NCI-H1436 treated with DMSO at 0.1 percent for 48 hours (cell line): ENCODE measurements at places on chromosomes 1 and 21.

DNA sequence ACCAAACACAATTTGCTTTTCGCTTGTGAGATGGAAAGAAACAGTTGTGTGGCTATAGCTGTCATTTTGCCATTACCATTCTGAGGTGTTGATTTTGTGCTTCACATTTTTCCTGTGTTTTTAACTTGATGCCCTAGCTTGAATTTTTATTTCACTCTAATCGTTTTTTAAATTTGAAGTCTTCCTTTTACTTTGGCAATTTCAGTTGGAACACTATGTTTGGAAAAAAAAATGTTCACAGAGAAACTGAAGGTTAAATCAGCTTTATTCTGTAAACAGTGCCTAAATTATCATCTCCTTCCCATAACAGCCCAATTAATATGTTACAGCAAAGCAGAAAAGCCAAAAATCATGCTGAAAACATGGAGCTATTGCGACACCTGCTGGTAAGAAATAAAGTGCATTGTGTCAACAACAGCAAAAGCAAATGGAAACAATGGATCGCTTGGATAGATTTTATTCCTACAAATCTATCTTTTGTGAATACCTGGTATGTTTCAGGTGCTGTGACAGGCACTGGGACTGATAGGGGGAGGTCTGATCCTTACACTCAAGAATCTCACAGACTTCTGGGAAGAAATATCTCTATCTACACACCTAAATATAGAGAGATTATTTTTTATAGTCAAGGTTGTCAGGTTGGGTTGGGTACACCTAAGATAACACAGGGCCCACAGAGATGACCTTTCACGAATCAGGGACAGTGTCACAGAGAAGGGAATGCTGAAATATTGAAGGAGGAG, 16.2 kb upstream of the ERICH3 start:
- DNase-seq: peak; percentile 19

GRCh38 chr1:244800821-244801220, 34.6 kb upstream of the COX20 start:
- DNase-seq: no peak

GRCh38 chr1:241518476-241519307, 863 bp downstream of the FH start:
- DNase-seq: no peak

DNA sequence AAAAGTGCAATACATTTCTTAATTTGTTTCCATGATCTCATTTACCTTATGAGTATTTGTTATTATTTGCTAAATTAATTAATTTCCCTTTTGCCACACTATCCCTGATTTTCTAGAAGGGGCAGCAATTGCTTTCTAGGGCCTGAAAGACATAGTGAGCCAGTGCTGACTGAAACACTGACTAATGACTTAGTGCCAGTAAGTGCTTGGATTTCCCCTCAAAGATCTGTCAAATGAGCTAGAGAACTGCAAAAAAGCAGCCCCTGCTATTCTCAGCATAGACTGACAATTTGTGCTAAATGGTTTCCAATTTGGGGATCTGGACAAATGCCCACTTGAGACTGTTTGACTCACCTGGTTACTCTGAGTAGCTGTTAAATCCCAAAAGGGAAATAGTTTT, 35.6 kb upstream of the USH2A start:
- DNase-seq: no peak

DNA sequence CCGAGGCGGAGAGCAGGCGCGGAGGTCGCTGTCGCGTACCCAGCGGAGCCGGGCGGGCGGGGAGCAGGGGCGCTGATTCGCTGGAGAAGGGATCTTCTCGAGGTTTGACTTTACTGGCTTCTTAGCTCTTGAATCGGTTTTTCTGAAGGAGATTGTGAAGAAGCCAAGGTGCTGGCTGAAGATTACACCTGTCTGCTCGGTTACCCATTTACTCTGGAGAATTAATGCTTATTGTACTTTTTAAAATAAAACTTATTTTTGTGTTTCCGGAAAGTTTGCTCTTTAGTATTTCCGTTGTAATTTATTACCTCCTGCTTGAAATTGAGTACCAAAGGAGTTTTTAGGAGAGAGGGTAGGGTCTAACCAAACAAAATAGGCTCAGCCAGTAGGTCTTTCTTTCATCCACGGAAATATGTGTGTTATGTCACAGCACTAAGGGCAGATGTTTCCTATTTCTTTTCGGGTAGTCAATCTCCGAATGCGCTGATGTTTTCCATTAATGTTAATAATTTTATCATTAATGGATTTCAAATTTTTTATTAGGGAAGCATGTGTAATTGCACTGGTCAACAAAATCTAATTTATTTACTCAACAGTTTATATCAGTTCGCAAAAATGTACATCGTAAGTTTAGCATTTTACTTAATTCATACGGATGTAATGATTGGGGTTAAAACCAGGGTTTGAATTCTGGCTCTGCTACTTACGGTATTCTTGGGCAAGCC, 510 bp upstream of the GNG5 start:
- DNase-seq: no peak

GRCh38 chr21:29219165-29219770, 79.5 kb upstream of the BACH1 start:
- DNase-seq: no peak

DNA sequence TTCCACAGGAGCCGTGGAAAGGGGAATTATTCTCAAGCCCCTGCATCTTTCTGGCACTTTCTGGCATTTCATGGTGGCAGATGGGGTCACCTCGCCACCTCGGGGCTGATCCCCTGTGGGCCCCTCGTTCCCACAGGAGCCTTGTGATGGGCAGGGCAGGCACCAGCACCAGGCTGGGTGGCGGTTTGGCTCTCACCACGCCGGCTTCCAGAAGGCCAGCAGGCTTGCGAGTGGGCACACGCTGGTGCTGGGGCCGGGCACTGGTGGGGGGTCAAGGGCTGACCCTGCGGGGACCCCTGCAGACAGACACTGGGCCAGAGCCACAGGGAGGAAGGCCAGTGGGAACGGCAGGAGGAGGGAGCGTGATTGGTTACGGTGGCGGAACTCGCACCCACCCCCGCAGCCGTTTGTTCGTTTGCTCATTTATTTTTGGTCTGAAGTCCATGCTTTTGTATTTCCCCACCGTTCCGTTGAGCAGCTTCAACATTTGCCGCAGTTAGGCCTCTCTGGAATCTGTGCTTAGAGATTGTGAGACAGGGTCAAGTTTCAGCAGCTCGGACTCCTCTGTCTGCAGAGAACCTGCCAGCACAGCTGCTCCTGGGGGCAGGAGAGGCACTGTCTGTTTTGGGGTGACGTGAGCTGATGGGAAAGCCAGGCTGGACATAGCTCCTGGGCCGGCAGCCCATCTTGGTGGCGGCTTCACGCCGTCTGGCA, 5.3 kb downstream of the COL18A1 start:
- no peak for DNase-seq

- no peak for DNase-seq
These were observed 10.1 kb downstream of the FMO1 start for GRCh38 chr1:171258429-171258828.

DNA sequence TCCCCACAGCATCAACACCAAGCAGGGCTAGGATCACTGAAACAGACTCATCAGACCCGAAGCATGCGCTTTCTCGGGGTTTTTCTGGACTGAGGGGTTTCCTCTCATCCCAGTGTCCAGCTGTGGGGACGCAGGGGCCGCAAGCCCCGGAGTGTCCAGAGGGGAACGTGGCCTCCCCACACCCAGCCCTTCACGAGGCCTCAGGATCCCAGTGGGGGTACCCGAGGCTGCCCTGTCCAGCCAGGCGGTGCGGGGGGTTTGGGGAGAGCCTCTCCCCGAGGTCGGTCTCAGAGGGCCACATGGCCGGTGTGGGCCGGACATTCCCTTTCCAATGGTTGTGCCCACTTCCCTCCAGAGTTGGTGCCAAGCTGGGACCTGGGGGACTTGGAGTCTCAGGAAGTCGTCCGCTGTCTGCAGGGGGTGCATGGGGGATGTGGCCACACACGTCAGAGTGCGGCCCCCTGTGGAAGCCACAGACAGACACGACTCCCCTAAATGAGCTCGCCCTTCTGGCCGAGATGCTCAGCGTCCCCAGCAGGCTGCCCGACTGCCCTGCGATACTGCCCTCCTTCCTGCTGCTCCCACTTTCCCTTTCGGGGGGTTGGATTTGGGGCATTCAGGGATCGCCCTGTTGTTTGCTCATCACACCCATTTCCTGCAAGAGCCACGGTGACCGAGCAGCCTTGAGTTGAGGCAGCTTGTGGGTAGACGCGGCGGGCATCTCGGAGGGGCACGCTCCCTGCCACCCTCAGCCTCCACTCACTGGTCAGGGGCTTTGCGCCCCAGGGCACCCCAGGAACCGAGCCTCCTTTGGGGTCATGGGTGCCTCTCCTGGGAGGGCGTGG, 4.1 kb downstream of the COL6A1 start:
- no peak for DNase-seq

DNA sequence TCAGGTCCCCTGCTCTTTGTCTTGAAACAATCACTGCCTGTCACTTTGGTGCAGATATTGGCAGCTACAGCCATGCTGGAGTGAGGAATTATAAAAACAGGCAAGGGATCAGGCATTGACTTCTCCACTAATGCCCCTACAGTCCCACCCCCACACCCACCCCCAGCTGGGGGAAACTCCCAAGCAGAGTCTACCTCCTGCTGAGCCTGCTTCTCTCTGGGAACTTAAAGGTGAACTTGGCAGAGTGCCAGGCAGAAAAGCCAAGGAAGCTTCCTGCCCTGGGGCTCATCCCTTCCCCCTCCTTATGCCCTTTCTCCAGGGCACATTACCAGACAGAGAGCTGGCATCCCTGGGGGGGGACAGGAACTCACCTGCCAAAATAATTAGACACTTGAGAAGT, 6.7 kb downstream of the NCMAP start:
- DNase-seq: no peak

GRCh38 chr1:15275921-15276683, 29.1 kb downstream of the FHAD1 start:
- no peak for DNase-seq

- DNase-seq: no peak
These were observed 18.3 kb downstream of the HYI start for GRCh38 chr1:43435146-43436145.

GRCh38 chr1:51044834-51045233, 57.2 kb upstream of the C1orf185 start:
- no peak for DNase-seq

DNA sequence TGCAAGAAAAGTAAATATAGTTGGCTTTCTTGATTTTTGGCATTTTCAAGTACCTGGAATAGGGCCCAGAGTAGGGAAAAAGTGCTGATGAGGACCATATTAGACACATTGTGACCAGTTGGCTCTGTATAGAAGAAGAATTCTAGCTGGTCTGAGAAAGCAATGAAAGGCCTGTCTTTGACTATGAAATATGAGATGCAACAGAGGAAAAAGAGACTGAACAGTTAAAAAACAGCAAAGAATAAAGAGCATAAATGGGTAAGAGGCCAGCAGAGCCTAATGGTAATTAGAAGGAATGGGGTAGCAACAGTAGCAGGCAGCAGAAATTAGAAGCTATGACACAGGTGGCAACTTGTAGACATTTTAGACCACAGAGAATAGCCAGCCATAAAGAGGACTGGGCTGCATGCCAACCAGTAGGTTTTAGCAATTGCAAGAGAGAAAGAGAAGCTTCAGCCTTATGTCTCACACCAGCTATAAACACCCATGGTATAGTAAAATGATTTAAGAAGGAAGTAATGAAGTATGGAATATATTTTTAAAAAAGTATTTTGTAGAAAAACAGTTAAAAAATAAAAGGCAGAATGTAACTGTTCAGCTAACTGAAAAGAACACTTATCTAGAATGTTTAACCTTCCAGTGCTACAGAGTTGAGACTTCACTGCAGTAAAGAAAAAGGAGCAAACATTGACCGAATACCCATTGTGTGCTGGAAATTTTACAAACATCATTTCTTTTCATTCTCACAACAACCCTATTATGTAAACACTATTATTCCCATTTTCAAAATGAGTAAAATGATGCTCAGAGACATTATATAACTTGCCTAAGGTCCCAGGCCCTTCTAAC, 114.1 kb downstream of the LHX4 start:
- DNase-seq: peak; percentile 86

DNA sequence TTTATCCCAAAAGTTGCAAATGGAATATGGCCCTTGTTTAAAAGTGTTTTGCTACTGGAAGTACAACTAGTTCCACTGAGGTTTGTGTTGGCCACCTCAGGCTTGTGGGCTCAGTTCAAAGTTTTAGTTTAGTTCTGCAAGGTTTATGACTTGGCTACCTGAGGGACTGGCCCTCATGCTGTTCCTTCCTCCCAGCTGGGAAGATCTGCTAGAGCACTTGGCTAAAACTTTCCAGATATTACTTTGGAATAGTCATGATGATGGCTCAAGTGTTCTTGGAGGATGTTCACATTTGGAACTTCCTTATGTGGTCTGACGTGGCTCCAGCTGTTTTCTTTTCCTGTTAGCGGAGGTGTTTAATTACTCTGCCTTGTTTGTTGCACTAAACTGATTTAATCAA, 110.2 kb upstream of the IVNS1ABP start:
- no peak for DNase-seq

DNA sequence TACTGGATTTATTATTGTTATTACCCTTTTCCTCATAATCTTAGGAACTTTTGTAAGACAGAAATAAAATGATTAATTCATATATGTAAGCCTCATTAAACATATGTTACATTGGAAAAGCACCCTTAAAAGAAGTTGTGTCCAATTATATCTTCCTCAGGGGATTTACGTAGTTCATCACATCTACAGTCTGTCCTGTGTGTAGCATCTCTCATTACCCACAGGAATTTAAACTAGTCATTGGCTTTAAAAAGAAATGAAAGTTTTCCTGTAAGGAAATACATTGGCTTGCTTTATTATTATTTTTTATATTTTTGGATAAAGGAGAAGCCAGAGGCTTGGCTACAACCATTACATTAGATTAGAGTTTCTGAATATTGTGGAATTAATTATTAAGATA, 56.1 kb downstream of the SWT1 start:
- DNase-seq: no peak

DNA sequence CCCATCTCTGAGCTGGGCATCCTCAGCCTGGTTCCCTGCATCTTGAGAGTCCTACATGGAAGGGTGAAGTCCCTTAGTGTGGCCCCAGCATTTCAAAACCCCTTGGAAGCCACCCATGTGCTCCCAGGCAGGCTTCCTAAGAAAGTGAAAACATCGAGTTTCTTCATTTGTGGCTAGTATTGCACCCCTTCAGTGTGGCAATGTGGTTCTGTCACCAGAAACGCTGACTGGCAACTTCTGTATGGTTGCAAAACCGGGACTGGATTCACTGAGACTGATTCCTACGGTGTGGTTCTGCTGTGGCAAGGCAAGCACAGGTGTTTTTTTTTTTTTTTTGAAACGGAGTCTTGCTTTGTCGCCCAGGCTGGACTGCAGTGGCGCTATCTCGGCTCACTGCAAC, 9.0 kb upstream of the IFNGR2 start:
- DNase-seq: no peak

GRCh38 chr1:200869753-200870391, 2.9 kb upstream of the GPR25 start:
- no peak for DNase-seq

DNA sequence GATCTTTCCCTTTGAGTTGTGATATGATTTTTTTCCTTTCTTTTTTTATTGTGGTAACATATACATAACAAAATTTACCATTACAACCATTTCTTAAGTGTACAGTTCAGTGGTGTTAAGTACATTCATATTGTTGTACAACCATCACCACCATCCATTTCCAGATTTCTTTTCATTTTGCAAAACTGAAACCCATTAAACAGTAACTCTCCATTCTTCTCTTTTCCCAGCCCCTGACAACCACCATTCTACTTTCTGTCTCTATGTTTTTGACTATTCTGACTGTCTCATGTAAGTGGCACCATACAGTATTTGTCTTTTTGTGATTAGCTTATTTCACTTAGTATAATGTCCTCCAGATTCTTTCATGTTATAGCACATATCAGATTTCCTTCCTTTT, 30.3 kb downstream of the CEP350 start:
- DNase-seq: no peak

- no peak for DNase-seq
These were observed 19.8 kb downstream of the CSF1 start for GRCh38 chr1:109930252-109930993.
